ENCODE measurements at places on chromosomes 7 and 10. TPM values are rescaled to one million over a fixed set of nuclear protein-coding genes. Genes with fewer than 3 reads are reported as not detected.

The ASB15 gene
- total RNA-seq = not detected

The IFIT1 gene
- total RNA-seq = 70.8 TPM

GRCh38 chr7:12765431-12766100 is 78.1 kb downstream of the ARL4A start:
- DNase-seq = no peak

- no peak for DNase-seq
These were observed 4.5 kb downstream of the NEUROG3 start for GRCh38 chr10:69568472-69569395.

GRCh38 chr7:17456541-17456940 is 158.1 kb downstream of the AHR start:
- no peak for DNase-seq
